ENCODE measurements at places on chromosomes 11 and 22. TPM values are rescaled to one million over a fixed set of nuclear protein-coding genes. Genes with fewer than 3 reads are reported as not detected.

MRPL40 gene
- polyA plus RNA-seq: 27.2 TPM

- H3K4me1 ChIP-seq: peaks cover 31% of the 10 kb centered on the region
- no peaks in the 10 kb centered on the region for H3K27me3 ChIP-seq
- H3K27ac ChIP-seq: no peak overlapping the region
- DNase-seq: no peak
Observed at GRCh38 chr22:45684752-45685574, 13.3 kb downstream of the ATXN10 start.

- no peaks in the 10 kb centered on the region for H3K36me3 ChIP-seq
- no peak overlapping the region for H3K4me3 ChIP-seq
- no peak overlapping the region for H3K27ac ChIP-seq
- H3K27me3 ChIP-seq: no peaks in the 10 kb centered on the region
Observed at GRCh38 chr11:65560555-65561418, 2.6 kb upstream of the LTBP3 start.

GRCh38 chr11:133834682-133835592, 10.4 kb downstream of the SPATA19 start:
- peak; percentile 60 for DNase-seq
- no peaks in the 10 kb centered on the region for H3K36me3 ChIP-seq
- no peaks in the 10 kb centered on the region for H3K27me3 ChIP-seq
- no peak overlapping the region for H3K4me3 ChIP-seq

DNA sequence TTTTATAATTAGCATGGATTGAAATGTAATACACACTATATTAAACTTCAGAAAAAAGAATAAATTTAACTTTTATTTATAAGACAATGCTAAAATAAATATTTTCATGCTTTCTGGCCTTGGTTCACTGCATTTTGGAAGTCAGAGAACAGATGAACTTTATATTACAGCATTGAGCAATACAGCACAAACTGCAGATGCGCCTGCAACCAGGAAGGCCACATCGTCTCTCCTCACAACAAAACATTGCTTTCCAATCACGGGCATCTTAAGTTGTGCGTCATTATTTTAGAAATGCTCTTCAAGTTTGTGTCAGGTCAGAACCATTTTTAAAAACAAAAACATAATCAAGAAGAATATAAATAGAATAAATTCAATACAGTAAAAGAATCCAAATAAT, 89.3 kb upstream of the CEP126 start:
- H3K27me3 ChIP-seq: no peaks in the 10 kb centered on the region
- H3K27ac ChIP-seq: no peak overlapping the region
- no peak for DNase-seq
- no peaks in the 10 kb centered on the region for H3K4me1 ChIP-seq
- H3K4me3 ChIP-seq: no peak overlapping the region
- no peaks in the 10 kb centered on the region for H3K36me3 ChIP-seq

GRCh38 chr22:20881231-20881630, 22.4 kb downstream of the SNAP29 start:
- no peak for DNase-seq
- H3K4me3 ChIP-seq: no peak overlapping the region
- peaks cover 7% of the 10 kb centered on the region for H3K4me1 ChIP-seq
